ENCODE measurements at places on chromosomes 1 and 21. TPM values are rescaled to one million over a fixed set of nuclear protein-coding genes. Genes with fewer than 3 reads are reported as not detected.

GRCh38 chr1:208895181-208895580 lies 651.0 kb upstream of the PLXNA2 start:
- no peak for DNase-seq

GRCh38 chr1:162471290-162471853 lies 26.2 kb upstream of the UHMK1 start:
- DNase-seq: no peak

DNA sequence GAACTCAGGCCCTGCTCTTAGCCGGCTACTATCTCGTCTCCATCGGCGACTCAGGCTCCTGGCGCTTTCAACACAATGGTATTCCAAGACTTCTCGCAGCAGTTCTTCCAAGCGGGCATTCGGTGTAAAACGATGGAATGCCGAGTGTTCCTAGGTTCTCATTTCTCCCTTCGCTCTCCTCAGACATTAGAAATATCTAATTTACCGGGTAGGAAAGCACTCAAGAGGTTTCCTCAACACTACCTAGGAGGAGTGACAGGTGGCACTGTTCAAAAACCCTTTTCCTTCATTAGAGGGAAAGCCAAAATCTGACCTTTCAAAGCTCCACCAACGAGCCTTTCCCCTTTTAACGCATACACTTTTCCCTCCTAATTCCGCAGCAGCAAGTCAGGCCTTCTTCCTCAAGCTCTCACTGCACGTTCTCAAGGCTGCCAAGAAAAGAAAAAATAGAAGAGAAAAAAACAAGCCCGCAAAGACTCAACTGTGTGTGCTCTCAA lies 601 bp downstream of the UBE2G2 start:
- DNase-seq: no peak

DNA sequence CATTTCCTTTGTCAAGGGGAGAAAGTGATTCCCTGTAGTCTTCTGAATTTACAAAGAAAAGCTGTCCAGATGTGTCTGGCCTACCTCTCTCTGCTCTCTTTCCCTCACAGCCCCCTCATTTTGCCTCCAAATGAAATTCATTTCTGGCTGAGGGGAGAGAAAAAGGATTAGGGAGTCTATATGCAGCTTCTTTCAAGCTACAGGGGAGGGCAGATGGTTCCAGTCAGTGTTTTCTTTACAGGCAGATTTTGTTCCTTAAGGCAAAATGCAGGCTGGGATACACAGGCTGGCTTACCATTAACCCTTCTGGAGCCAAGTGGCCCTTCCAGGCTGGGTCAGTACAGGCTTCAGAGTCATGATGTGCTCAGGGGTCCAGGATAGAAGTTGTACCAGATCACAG lies 198.1 kb upstream of the USP24 start:
- peak; percentile 58 for DNase-seq

DNA sequence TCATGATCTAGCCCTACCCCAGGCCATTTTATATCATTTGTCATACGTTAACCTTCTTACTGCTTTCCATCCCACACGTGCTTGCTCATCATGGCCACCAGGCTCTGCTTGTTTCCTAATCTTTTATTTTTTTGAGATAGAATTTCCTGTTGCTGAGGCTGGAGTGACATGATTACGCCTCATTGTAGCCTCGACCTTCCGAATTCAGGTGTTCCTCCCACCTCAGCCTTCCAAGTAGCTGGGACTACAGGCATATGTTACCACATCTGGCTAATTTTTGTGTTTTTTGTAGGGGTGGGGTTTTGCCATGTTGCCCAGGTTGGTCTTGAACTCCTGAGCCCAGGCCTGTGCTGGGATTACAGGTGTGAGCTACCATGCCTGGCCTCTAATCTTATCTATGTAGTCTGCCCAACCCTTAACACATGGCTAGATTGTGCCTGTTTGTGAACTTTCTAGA lies 3.3 kb downstream of the UAP1 start:
- DNase-seq: no peak

- DNase-seq: no peak
These were observed 4.0 kb downstream of the FOXO6 start for GRCh38 chr1:41365320-41365633.

- DNase-seq: no peak
These were observed 7.2 kb downstream of the GPBP1L1 start for GRCh38 chr1:45679123-45679522.

GRCh38 chr1:226325178-226325577 lies 16.2 kb upstream of the LIN9 start:
- DNase-seq: no peak

DNA sequence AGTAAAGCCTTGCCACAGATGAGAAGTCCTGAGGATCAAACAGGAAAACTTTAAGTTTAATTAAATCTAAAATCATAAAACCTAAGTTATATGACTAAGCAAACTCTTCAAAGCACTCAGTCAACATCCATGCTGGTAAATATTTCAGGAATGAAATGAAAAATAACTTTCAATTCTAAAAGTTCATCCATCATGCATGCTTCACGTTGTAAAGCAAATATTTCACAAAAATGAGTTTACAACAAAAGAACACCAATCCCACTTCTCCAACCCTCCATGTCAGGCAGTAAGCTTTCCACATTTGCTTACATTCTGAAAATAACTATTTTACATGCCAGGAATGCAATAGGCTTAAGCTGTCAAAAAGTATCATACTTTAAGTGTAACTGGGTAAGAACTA lies 16.8 kb downstream of the APP start:
- DNase-seq: no peak

GRCh38 chr1:246768403-246769020 lies 44.3 kb downstream of the SCCPDH start:
- DNase-seq: peak; percentile 52

DNA sequence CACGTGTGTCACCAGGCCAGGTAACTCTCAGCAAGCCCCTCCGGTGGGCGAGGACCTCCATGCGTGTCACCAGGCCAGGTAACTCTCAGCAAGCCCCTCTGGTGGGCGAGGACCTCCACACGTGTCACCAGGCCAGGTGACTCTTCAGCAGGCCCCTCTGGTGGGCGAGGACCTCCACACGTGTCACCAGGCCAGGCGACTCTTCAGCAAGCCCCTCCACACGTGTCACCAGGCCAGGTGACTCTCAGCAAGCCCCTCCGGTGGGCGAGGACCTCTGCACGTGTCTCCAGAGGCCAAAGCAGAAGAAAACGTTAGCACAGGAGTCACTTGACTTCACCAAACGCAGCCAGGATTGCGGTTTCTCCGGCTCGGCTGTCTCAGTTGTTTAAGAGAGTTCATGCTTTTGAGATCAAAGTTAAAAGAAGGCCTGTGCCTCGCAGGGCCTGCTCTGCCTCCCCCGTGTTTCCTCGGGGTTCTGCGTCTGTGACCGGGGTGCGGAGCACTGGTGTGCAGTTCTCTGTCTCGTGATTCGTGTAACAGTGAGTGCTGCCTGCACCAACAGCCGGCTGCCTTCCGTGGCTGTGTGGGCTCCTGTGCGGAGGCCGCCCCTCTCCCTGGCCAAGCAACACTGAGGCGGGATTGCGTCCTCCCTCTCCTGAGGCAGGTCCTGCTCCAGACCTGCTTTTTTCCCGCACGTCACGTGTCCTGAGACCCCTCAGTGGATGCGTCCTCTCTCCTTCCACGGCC lies 56.6 kb downstream of the PRKCZ start:
- no peak for DNase-seq

- DNase-seq: no peak
These were observed 23.0 kb upstream of the EPHA2 start for GRCh38 chr1:16178596-16179497.

DNA sequence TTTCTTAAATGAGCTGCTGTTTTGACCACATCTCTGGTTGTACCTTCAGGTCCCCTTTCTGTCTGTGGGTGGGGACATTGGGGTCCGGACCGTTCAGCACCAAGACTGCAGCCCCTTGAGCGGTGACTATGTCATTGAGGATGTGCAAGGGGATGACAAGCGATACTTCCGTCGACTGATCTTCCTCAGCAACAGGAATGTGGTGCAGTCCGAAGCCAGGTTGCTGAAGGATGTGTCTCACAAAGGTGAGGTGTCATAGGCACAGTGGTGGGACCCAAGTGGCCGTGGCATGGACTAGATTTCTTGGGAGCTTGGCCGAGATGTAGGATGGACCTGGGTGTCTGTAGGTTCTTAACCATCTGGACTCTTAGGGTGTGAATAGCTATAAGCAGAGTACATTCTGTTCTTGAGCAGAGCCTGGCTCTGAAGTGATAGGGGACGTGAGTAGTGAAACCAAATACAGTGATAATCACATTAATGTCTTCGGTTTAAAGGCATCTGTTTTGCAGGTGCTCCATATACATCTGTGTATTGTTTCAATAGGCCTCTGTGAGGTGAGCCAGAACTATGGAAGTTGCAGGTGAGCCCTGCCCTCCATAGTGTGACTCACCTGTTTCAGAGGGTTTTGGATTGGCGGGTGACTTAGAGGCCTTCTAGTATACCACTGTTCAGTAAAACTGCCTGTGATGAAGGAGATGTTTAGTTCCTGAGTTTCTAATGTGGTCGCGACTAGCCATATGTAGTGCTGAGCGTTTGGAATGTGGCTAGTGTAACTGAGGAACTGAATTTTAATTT lies 6.4 kb downstream of the METTL13 start:
- DNase-seq: no peak

S100A3 gene
- 5.2 TPM for polyA plus RNA-seq

HIVEP3 gene
- polyA plus RNA-seq: 3.1 TPM

PLPPR4 gene
- polyA plus RNA-seq: 25.4 TPM

ACTA1 gene
- 7.9 TPM for polyA plus RNA-seq
